MM.1S (cell line): ENCODE measurements at places on chromosomes 7 and 10.

DNA sequence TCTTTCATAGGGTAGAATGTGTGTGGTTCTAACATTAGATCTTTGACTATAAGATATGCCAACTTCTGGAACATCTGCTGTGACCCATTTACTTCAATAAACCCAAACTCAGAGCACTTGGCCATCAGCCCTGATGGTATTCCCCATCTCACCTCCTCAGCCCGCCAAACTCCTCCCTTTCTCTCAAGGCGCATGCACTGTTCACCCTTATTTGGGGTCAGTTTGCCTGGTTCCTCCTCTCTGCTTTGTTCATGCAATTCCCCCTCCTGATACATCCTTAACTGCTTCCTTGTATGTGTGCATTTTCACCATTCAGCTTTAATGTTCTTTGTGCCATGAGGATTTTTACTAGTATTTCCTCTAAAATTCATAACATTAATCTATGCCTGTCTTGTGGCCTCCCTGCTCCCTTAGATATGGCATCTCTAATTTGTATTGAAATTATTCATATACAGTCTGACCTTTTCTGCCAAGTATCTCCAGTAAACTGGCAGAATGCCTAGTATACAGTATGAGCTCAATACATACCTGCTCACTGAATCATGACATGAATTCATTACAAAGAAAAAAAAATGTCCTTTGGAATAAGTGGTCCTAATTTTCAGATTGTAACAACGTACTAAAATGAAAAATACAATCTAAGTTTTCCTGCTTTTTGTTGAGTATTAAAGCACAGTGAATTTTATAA lies 336.8 kb upstream of the IGFBP3 start:
- no peak for DNase-seq

GRCh38 chr7:93015779-93016481 lies 101.8 kb downstream of the SAMD9 start:
- no peak for DNase-seq

GRCh38 chr7:112603673-112604072 lies 122.9 kb downstream of the LSMEM1 start:
- no peak for DNase-seq

DNA sequence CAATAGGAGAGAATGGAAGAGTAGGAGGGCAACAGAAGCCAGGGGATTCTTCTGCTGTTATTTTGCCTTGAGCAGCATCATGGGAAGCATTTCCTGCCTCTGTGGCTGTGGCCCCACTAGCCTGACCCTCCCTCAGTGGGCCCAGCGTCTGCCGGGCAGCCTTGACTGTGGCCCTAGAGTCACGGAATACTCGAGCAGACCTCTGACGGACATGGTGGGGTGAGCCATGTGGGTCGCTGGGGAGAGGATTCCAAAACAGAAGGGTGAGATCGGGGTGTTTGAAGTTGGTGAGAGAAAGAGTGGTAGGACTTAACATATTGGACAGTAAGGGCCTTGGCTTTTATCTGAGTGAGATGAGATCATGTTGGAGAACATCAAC lies 8.3 kb upstream of the PRKAG2 start:
- no peak for DNase-seq

DNA sequence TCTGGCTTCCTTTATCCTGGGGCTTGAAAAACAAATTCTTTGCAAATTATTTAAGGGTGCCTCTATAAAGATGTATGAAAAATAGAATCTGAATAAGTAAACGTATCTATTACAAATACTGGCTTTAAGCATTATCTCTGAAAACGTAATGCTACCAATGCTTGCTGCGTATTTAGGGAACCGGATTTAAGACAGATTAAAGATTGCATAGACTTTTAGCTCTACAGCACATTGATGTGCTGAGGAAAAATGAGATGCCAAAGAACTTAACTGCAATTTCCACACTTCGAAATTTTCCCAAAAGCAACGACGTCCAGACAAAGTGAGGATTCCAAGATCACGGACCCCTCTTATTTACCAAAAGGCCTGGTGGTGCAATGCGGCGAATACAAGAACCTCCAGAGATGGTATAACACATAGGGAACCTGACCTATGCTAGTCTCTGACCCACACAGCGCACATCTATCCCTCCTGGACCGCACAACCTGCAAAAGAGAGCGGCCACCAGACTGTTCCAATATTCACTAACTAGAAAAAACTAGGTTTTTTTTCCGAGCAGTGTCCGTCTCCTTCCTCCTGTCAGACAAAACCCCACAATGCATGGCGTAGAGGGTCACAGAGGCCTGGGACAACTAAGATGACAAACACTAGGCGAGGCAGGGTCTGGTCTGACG lies 34.3 kb upstream of the PHF14 start:
- DNase-seq, result no peak

DNA sequence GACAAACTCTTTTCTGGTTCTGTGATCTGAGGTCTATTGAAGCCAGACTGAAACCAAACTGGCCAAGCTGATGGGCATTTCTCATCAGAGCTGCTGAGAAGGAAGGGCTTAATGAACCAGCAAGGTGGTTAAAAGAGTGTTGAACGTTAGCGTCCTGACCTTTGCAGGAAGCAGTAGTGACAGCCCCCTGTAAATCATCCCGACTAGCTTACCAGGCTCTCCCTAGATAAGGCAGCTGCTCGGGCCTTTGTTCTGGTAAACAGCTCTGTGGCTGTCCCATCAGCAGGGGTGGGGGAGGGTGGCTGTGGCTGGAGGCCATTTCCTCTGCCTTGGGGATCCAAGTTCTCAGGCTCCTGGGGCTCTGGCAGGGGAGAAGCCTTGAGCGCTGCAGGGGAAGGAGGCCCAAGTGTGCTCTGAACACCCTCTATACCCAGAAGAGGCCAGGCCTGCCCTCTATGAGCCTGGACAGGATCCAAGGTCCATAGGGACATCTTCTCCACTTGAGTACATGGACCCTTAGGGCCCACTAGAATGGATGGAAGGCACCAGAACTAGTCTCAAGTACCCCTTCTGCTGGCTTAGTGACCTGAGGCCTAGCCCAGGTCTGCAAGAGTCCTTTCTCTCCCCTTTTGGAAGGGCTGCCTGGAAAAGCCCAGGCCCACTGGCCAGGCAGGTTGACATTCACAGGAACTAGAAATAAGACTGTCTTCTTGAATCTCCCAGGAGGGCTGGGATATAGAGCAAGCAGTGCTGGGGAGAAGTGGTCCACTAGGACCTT lies 134.6 kb downstream of the ARHGAP22 start:
- no peak for DNase-seq

DNA sequence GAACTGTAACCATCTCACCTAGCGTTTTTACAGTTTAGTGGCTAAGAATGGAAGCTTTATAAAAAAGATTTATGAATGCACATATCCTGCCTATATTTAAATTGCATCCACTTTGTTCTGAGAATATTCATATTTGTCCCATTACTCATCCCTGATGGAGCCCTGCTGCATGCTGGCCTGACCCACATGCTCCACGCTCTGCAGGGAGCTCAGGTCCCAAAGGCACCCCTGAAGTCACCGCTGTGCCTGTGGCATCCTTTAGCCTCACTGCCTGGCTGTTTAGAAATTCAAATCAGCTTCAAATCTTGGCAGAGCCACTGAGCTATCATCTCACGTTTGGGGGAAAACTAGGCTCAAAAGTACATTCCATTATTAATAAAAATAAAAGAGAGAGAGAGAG lies 24.4 kb downstream of the C10orf90 start:
- no peak for DNase-seq

DNA sequence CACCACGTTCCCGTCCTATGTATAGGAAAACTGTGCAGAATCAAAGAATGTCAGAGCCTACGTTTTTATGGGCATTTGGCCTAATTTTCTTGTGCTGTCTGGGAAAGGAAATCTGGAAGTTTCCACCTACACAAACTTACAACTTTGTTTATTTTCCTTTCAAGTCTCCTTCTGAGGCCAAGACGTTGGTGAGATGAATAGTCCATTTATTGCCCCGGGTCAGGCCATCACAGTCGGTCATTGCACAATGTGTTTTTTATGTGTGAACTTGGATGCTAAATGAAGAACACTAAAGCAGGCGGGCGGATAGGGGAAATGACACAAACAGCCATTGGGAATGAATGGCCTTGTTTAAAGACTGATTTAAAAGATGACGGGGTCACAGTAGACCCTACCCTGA lies 38.6 kb downstream of the TRIL start:
- DNase-seq, result no peak

GRCh38 chr10:107166403-107166802 lies 1.9 kb upstream of the SORCS1 start:
- no peak for DNase-seq

- no peak for DNase-seq
Observed at GRCh38 chr10:99870123-99870730, 87.8 kb downstream of the ABCC2 start.

DNA sequence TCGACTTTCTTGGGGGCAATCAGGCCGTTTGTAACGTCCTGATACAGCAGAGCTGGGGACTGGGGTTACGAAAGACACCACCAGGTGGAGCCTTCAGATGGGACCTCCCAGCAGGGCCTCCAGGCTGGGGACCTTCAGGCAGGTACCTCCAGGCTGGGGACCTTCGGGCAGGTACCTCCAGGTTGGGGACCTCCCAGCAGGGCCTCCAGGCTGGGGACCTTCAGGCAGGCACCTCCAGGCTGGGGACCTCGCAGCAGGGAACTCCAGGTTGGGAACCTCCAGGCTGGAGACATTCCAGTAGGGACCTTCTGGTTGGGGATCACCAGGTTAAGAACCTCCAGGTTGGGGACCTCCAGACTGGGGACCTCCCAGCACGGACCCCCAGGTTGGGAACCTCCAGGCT lies 23.5 kb upstream of the GPR146 start:
- no peak for DNase-seq

DNA sequence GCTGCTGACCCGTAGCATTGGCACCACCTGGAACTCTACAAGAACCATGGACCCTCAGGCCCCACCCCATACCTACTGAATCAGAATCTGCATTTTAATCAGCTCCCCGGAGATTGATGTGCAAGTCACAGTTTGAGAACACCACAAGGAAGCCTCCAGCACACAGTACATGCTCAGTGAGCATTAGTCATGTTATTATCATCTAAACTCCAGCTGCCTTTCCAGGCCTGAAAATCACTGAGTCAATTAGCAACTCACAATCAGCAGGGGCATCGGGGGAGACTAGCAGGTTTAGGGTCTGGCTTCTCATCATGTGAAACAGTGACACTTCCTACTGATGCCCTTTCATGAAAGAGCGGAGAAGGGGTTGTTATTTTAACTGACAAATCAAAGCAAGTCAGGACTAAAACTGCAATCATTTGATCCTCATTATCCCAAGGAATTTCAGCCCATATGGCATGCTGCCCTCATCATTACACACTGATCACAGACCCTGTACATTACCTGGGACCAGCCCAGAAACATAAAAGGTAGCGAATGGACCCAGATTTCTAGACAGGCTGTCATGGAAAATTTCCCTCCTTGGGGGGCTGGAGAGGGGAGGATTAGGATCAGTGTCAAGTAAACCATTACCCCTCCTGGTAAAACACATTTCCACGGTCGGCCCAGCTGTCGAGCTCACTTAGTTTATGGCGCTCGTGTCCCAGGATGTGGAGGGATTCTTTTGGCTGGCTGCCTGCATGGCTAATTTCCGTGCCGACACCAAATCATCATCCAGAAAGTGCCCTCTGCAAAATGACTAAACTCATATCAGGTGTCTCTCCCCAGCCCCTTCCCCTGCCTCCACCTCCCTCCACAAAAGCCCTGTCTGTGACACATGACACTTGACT lies 122.8 kb downstream of the PRLHR start:
- no peak for DNase-seq

DNA sequence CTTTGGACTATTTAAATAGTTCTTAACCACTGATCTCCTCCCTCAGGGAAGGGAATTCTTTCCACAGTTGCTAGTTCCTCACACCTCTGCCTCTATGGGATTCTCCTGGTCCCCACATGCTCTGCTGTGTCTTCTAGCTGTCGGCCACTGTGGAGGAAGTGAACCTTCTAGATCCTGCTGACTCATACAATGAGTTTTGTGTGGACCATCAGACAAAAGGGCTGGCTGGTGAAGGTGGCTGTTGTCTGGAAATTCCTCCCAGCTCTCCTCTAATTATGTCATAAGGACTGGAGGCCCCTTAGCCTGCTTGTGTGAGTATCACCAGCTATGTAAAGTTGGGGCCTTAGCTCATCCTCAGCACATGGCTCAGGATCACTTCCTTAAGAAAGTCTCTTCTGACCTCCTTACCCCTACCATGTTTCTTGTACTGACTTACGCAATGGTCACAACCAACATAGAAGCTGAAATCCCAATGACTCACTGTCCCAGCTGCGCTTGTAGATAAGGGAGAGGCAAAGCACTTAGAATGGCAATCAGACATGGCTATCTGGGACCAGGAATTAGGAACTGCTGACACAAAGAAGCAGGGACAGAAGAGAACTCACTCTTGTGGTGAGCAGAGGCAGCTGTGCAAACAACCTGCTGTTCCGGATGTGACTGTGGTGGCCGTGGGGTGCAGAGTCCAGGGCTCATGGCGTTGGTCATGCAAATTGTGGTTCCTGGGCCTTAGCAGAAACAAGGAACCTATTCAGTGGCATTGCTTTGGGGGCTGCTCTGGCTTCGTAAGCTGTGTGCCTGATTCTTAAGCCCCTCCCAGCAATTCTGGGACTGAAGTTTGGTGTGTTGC lies 2.5 kb upstream of the MACC1 start:
- DNase-seq, result peak; percentile 99

DNA sequence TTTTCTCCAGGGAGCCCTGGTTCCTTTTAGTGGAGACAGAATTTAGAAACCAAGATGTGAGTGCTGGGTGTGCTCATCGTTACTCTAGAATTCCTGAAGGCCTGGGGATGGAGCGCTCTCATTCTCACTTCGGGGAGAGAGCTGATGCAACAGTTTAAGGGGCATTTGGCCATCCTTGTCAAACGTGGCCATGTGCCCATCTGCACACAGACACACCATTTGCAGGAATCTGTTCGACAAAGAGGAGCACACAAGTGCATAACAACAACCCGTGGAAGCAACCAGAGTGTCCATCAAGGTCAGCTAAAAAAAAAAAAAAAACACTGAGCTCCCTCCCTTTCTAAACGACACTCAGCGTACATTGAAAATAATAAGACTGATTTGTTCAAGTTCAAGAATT lies 23.0 kb upstream of the RET start:
- DNase-seq, result no peak

DNA sequence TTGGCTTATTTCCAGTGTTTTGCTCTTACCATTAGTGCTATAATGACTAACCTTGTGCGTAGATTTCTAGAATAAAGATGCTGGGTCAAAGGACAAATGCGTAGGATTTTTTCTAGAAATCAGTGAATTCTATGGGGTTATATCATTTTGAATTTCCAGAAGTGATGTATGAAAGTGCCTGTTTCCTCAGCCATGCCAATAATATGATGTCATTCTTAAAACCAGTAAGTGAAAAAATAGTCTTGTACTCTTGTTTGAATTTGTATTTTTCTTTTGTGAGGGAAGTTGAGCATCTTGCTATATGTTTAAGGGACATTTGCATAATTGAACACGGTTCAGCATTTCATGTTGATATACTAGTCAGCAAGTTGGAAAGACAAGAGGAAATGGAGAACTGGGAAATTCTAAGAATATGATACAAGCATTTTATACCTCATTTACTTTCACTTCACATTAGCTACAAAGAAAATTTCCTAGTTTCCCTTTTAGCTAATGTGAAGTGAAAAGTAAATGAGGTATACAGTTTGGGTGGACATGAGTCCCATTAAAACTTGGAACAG lies 3.8 kb upstream of the DNAH11 start:
- no peak for DNase-seq
